CD8-positive, alpha-beta memory T cell (primary cell): ENCODE measurements at places on chromosomes 16 and 17.

DNA sequence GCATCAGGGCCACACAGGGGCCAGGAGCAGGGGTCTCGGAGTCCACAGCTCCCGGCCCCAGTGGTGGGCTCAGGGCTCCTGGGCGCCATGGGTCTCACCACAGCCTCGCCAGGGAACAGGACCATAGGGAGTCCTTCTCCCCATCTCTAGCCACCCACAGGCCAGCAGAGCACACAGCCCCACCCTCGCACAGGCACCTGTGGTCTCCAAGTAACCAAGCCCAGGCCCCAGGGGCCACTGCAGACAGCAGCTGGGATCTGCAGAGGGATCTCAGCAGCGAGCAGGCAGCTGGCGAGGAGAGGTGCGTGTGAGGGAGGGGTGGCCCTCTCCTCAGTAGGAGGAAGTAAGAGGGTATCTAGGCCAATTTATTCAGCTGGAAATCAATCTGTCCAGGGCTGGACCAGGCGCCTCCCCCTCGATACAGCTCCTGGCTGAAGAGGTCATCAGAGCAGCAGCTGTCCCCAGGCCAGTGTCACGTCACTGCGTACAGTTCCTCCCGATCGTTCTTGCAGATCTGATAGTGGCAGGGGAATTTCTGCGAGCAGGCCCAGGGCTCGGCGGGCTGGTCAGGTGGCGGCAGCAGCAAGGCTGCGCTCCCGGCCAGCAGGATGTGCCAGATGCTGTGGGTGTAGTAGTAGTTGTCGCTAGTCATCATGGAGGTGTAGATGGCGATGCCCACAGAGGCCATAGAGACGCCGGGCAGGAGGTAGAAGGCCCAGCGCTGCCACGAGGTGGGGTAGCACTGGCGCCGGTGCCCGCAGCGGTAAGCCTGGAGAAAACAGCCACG lies 1.4 kb upstream of the MRPL28 start:
- no peak for DNase-seq

GRCh38 chr17:42347198-42347597 lies 41.0 kb downstream of the STAT3 start:
- DNase-seq: no peak

- DNase-seq: no peak
Measured at GRCh38 chr16:25344006-25344405, 86.4 kb upstream of the ZKSCAN2 start.

GRCh38 chr16:89097392-89097772 lies 3.7 kb downstream of the ACSF3 start:
- DNase-seq: no peak

- DNase-seq: no peak
Measured at GRCh38 chr17:17500999-17501605, 4.9 kb upstream of the RASD1 start.
